MM.1S (cell line): ENCODE measurements at places on chromosomes 2 and 18.

DNA sequence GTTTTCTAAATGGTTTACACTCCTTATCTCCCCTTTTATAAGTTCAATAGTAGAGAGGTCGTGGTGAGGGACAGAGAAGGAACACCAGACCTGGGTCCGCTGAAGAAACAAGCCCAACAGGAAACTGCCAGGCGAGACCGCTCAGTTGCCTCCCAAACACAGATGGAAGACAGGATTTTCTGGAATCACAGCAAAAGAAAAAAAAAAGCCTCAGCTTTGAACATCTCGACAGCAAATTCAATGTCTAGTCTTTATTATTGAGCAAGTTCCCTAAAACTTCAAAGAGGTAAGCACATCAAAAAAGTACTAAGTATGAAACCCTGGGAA lies 33.5 kb upstream of the GNAL start:
- no peak for DNase-seq

DNA sequence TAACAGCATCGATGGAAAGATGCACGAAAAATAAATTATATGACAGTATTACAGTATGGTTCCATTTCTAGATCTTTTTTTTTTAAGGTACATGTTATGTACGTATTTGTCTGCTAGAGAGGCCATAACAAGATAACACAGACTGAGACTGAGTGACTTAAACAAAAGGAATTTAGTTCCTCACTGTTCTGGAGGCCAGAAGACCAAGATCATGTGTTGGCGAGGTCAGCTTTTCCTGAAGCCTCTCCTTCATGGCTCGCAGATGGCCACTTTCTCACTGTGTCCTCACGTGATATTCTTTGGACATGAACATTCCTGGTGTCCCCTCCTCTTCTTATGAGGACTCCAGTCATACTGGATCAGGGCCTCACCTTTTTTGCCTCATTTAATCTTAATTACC lies 177.4 kb downstream of the CAPN13 start:
- no peak for DNase-seq

GRCh38 chr2:177783835-177784744 lies 288.5 kb downstream of the PDE11A start:
- peak; percentile 49 for DNase-seq

DNA sequence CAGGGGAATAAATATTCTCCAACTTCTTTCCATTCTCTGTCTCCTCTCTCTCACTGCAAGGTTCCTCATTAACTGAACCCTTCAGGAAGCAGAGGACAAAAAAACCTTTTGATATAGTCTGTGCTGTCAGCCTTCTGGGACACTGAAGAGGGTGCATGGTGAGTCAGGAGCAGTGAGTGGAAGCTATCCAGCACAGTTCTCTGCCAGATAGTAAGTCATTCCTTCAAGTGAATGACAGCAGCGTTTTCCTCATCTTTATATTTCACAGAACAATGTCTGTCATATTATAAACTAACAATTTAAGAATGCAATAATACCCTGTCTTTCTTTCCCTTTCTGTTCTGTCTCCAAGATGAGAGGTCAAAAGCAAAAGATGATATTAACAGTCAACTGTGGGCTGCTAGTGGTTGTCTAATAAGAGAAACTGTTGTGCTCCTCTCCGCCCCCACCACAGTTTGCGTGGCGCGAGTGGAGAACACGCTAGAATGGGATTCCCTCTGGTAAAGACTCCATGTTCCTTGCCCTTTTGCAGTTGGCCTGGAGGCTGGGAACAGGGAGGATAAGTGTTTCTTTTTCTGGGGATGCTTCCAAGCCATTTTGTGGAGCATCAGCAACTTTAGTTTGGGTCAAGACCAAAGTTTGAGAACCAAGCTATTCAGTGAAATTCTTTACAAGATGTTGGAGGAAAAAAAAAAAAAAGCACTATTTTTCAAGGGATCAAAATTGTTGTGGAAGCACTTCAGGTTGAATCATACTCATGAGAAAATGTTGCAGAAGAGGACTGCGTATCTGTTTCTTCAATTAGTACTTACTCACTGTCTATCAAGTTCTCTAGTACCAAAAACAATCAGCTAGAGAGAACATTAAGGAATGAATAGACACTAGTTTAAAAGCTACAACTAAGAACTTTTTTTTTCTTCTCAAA lies 430.2 kb downstream of the SETBP1 start:
- no peak for DNase-seq

GRCh38 chr2:84970210-84970867 lies 622 bp upstream of the KCMF1 start:
- peak; percentile 71 for DNase-seq

DNA sequence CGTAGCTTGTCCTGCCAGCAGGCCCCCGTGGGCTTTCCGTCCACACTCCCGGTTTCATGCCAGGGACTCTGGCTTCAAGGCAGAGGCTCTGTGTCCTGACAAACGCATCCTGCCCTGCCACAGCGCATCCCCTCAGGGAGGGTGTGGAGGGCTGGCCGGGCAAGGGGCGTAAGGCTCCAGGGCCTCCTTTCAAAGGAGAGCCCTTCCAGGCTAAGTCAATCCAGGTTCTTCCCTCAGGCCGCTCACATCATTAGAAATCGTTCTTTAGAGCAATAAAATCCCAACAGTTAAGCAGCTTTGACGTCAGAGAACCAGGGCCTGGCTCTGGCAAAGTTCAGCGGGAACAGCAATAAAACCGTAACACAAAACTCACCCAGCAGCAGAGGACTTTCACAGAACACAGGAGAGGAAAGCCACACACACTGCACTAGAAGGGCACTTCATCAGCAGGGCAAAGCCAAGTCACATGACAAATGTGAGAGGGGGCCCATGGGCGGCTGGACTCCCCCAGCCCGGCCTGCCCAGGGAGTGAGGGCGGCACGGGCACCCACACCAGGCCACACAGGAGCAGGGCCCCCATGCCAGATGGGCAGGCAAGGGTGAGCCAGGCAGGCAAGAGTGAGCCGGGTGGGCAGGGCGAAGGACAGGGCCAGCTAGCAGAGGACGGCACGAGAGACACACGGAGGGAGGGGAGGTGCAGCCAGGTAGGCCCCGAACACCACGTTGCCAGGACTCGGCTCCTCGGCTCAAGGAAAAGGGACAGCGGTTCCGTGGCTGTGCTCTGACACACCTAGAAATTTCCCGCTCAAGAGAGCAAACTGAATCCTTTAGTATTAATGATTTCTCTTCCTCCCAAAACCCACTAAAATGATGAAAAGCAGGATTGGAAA lies 52.0 kb downstream of the HDAC4 start:
- no peak for DNase-seq

GRCh38 chr2:218394298-218395089 lies 5.2 kb upstream of the CTDSP1 start:
- DNase-seq = no peak

DNA sequence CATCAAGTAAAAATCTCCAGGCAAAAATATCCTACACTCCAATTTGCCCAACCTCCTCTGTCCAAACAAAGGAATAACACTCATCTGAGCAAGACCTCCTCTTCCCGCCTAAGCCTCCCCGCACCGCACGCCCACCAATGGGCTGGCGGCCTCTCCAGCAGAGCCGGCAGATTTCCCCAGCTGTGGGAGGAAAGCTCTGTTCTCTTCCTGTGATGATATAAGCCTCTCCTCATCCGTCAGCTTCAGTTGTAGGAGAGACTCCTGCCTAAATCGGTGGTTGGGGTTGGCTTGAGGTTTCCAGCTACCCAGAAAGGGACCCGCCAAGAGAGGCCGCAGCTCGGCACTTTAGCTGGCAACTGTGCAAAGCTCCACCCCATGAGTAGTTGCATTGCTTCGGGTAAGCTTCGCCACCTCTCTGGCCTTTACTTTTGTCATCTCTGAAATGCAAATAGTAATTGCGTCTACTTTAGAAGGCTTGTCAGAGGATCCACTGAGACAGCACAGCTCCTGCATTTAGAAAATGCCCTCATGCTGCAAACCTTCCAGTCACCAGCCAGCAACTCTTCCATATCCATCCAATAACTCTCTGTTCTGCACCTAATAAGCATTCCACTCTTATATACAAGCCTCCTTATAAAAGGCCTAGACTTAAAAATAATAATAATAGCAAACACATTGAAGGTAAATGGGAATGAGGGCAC lies 146.4 kb downstream of the MYT1L start:
- no peak for DNase-seq

DNA sequence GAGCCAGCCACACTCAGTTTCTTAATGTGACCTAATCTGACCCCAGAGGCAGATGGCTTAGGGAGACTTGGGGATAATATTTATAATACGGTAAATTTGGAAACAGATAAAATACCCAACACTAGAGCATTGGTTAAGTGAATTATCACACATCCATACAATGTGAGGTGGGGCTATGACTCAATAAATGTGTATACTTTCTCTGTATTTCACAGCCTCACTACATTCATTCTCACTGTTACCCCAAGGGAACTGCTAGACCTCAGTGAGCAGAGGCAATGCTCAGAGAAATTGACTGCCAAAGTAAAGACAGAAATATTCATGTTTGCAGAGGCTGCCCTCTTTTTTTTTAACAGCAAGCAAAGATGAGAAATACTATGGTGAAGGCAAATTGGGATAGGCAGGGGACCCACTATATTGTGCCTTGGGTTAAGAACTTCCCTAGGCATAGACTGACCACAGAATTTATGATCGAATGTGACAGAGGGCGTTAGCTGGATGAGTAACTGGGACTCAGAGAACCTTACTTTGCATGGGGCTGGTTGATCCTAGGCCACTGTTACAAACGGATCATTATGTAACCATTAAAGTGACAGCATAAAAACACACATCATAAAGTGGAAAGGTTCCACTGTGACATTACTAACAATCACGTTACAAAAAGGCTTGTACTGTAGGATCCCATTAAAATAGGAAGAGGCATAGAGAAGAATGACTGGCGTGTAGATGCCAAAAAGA lies 246.0 kb upstream of the LYPD1 start:
- DNase-seq = no peak

DNA sequence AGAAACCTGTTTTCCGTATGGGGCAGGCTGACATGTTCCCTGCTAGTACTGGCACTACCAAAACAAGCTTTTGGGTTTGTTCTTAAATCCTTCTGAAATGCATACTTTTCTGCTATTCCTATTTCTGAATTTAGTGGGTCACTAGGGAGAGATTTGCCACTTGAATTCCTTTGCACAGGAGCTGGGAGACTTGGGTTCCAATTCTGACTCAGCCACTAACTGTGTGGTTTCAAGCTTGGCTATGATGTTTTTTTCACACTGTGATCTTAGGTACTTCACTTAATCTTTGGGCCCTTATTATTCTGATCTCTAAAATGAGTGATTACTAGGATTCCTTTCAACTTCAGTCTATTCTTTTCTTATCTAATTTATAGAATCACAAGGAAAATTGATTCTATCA lies 105.5 kb downstream of the BCL11A start:
- DNase-seq = no peak

GRCh38 chr2:34025196-34025595 lies 426.1 kb upstream of the FAM98A start:
- no peak for DNase-seq

- DNase-seq = no peak
These were observed 70.8 kb upstream of the GATA6 start for GRCh38 chr18:22098563-22098989.

GRCh38 chr2:223523551-223524001 lies 78.6 kb downstream of the SCG2 start:
- DNase-seq = no peak

DNA sequence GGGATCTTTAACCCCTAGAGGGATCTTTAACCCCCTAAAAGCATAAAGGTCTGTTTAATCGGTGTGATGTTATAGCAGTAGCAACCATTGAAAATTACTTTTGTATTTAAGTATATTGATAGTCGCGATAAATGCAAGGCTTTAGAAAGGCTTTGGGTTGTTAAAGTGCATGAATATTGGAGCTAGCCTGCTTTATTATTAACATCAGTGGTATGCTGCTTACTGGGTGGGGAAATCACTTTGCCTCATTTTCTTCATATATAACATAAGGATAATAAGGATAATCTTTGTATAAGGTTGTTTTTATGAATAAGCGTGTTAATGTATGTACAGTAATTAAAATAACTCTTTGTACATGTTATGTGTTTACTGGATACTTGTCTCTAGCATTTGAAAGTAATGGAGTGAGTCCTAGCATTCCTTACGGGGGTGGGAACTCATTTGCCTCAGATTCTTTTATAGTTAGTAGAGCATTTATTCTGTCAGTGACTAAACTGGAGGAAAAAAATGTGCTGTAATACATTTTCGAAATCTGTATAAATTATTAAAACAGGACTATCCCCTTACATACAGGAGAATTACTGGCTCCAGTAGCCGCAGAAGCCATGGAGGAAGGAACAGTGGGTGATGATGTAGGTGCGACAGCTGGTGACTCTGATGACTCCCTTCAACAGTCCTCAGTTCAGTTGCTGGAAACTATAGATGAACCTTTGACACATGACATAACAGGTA lies 122.2 kb downstream of the BIRC6 start:
- DNase-seq = no peak

DNA sequence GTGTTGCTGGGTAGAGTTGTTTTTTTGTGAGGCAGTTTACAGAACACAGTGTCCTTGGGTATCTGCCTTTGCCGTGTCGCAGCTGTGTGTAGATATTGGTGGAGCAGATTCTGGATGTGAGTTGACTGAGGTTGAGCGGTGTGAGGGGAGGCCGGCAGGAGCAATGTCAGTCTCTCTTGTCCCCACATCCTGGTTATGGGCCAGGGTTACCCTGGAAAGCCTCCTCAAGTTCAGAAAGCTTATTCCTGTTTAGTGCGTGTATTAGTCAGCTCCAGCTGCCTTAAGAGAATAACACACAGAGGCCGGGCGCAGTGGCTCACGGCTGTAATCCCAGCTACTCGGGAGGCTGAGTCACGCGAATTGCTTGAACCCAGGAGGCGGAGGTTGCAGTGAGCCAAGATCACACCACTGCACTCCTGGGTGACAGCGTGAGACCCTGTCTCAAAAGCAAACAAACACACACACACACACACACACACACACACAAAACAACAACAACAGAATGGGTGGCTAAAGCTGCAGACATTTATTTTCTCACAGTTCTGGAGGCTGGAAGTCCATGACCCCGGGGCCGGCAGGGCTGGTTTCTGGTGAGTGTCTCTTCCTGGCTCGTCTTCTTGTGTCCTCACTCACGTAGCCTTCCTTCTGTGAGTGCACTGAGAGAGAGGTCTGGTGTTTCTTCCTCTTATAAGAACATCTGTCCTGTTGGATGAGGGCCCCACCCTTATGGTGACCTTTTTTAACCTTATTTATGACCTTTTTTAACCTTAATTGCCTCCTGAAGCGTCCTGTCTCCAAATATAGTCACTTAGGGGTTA lies 5.1 kb downstream of the NCK2 start:
- no peak for DNase-seq

DNA sequence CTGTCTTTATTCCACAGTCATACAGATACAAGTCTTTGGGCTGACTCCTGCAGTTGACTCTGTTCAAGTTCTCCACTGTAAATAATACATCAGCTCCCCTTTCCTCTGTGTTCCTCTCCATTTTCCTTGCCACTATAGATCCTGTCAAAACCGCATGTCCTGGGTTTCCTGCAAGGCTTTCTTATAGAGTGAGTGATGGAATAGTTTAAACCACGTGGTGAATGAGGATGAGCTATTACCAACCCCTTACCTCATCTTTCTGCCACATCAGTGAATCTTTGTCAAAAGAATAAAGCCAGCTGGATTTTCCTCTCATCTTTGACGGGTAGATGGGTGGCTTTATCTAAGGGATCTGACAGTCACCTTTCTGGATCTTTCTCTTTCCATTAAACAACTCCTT lies 3.9 kb upstream of the GALNT14 start:
- no peak for DNase-seq

- DNase-seq = no peak
These were observed 13.1 kb upstream of the CD28 start for GRCh38 chr2:203693242-203693879.
